HT-29 (cell line): ENCODE measurements at places on chromosomes 3 and 15. TPM values are rescaled to one million over a fixed set of nuclear protein-coding genes. Genes with fewer than 3 reads are reported as not detected.

KLHL40 gene
- not detected in 2 replicates for total RNA-seq

GPR156 gene
- total RNA-seq = 0.05 and 0.25 TPM in 2 replicates

IL5RA gene
- total RNA-seq = not detected in 2 replicates

COL6A5 gene
- total RNA-seq = not detected in 2 replicates

FGF12 gene
- total RNA-seq = not detected in 2 replicates

ACOX2 gene
- total RNA-seq = not detected in 2 replicates
